PC-3 (cell line): ENCODE measurements at places on chromosomes 7 and 10. TPM values are rescaled to one million over a fixed set of nuclear protein-coding genes. Genes with fewer than 3 reads are reported as not detected.
A peak's percentile ranks its signal among the peaks of the same experiment; 100 is the strongest.

GRCh38 chr10:71795248-71795647 lies 21.9 kb upstream of the VSIR start:
- H3K36me3 ChIP-seq: no peaks in the 10 kb centered on the region

GRCh38 chr7:141402277-141402996 lies 148.8 kb upstream of the AGK start:
- no peak overlapping the region for H3K4me3 ChIP-seq
- no peaks in the 10 kb centered on the region for H3K4me1 ChIP-seq
- peaks cover 54% of the 10 kb centered on the region for H3K27me3 ChIP-seq
- no peak overlapping the region for H3K27ac ChIP-seq
- DNase-seq: no peak
- no peaks in the 10 kb centered on the region for H3K36me3 ChIP-seq

GRCh38 chr7:135251496-135252391 lies 18.1 kb downstream of the STRA8 start:
- H3K36me3 ChIP-seq: no peaks in the 10 kb centered on the region
- H3K4me1 ChIP-seq: peaks cover 22% of the 10 kb centered on the region
- H3K27me3 ChIP-seq: no peaks in the 10 kb centered on the region
- H3K27ac ChIP-seq: no peak overlapping the region
- no peak for DNase-seq
- H3K4me3 ChIP-seq: no peak overlapping the region

DNA sequence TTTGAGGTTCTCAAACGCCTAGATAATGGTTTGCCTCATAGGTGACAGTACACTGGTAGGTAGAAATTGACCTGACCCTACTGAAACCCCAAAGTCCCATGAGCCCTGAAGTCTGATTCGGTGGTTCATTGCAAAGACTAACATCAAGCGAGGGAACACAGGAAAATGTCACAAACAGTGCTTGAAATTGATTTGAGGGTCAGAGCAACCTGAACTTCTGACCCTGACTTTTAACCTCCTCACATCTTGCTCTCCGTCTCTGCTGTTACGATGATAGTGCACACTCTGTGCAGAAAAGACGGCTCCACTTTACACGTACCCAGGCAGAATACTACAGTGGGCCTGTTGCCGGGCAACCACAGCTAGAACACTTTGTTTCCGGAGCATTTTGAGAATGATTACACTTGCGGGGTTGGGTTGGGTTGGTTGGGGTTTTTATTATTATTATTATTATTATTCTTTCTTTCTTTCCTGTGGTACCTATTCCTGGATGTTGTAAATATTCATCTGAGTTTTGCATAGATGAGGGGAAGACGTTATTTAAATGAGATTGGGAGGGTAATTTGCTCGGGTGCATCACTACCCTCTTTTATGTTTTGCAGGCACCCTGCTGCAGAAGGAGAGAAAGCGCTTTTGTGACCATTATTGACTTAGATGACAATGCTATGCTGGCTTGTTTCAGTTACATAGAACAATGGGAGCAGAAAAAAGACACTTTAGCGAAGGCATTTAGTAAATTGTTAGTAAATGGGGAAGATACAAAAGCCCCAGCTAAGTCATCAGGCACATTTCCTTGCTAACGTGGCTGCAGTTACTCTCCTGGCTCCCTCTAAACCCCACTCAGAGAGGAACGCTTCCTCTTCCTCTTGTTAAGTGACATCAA lies 438.1 kb upstream of the NRP1 start:
- DNase-seq: no peak
- no peak overlapping the region for H3K27ac ChIP-seq
- no peaks in the 10 kb centered on the region for H3K4me1 ChIP-seq
- H3K27me3 ChIP-seq: no peaks in the 10 kb centered on the region
- H3K4me3 ChIP-seq: no peak overlapping the region

GRCh38 chr10:90125456-90126255 lies 424.3 kb downstream of the KIF20B start:
- no peaks in the 10 kb centered on the region for H3K27me3 ChIP-seq
- no peaks in the 10 kb centered on the region for H3K4me1 ChIP-seq
- no peaks in the 10 kb centered on the region for H3K36me3 ChIP-seq
- no peak for DNase-seq
- no peak overlapping the region for H3K27ac ChIP-seq

- no peak overlapping the region for H3K4me3 ChIP-seq
- H3K36me3 ChIP-seq: no peaks in the 10 kb centered on the region
- H3K27ac ChIP-seq: no peak overlapping the region
- H3K4me1 ChIP-seq: no peaks in the 10 kb centered on the region
- no peaks in the 10 kb centered on the region for H3K27me3 ChIP-seq
- no peak for DNase-seq
Observed at GRCh38 chr10:96756111-96756903, 36.0 kb upstream of the PIK3AP1 start.

GRCh38 chr7:962401-963081 lies 8.1 kb upstream of the ADAP1 start:
- H3K4me1 ChIP-seq: no peaks in the 10 kb centered on the region
- H3K27ac ChIP-seq: no peak overlapping the region
- DNase-seq: no peak
- no peaks in the 10 kb centered on the region for H3K27me3 ChIP-seq

GRCh38 chr7:16850614-16851466 lies 30.9 kb downstream of the AGR3 start:
- no peak for DNase-seq
- H3K4me1 ChIP-seq: peaks cover 38% of the 10 kb centered on the region
- H3K27me3 ChIP-seq: no peaks in the 10 kb centered on the region
- no peak overlapping the region for H3K4me3 ChIP-seq
- H3K36me3 ChIP-seq: no peaks in the 10 kb centered on the region

DNA sequence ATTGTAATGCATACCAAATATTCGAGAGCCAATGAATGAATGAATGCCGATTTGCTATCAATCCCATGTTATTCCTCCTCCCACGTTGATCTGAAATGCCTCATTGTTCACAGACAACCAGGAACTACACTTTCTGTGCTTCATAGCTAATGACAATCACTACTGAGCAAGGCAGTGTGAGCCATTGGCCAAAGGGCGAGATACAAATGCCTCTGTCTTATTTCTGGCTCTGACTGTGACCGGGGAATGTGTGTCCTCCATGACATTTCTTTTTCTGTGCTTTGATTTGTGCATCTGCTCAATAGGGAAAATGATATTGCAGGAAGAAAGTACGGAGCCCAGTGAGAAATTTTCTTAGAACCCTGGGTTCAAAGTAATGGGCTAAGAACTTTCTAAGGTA lies 217.1 kb downstream of the CXCL12 start:
- no peak overlapping the region for H3K4me3 ChIP-seq
- no peak for DNase-seq
- no peaks in the 10 kb centered on the region for H3K4me1 ChIP-seq

DNA sequence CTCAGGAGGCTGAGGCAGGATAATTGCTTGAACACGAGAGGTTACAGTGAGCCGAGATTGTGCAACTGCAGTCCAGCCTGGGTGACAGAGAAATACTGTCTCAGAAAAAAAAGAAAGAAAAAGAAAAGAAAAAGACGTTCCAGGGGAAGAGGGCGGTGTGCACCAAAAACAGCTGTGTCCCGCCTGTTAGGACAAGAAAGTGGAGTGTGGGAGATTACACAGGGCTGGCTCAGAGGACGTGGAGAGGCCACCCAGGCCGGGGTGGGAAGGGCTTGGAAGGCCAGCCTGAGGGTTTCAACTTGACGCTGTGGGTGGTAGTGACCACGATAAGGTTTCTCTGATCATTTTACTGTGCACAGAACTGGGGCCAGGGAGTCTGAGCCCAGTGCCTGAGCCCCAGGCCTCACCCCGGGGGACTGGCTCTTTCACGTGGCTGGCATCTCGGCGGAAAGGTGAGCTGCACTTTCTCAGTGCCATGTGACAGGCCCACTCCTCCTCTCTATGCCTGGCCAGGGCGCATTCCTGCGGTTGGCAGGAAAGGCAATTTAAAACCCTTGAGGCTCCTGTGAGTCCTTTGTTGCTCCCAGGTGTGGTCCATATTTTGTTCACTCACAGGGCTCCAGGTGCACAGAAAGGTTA lies 13.9 kb downstream of the RHBDD2 start:
- no peaks in the 10 kb centered on the region for H3K36me3 ChIP-seq
- no peaks in the 10 kb centered on the region for H3K4me1 ChIP-seq
- H3K4me3 ChIP-seq: no peak overlapping the region
- no peak overlapping the region for H3K27ac ChIP-seq
- no peaks in the 10 kb centered on the region for H3K27me3 ChIP-seq

DNA sequence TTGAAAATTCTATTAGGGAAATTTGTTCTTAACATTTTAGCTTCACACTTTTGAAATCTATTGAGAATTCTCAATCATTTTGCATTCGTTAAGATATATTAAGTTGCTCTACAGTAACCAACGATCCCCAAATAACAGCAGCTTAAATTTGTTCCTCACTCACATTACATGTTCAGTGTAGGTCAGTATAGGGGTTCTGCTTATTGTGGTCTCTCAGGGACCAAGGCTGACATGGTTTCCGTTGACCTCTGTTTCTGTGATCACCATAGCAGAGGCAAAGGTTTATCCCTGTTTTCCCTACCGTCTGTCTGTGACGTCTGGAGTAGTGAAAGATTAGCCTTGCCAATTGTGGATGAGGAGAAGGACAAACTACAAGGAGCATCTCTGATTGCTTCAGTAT lies 235.0 kb upstream of the CSTF2T start:
- no peaks in the 10 kb centered on the region for H3K27me3 ChIP-seq
- H3K4me3 ChIP-seq: no peak overlapping the region
- H3K4me1 ChIP-seq: no peaks in the 10 kb centered on the region

DNA sequence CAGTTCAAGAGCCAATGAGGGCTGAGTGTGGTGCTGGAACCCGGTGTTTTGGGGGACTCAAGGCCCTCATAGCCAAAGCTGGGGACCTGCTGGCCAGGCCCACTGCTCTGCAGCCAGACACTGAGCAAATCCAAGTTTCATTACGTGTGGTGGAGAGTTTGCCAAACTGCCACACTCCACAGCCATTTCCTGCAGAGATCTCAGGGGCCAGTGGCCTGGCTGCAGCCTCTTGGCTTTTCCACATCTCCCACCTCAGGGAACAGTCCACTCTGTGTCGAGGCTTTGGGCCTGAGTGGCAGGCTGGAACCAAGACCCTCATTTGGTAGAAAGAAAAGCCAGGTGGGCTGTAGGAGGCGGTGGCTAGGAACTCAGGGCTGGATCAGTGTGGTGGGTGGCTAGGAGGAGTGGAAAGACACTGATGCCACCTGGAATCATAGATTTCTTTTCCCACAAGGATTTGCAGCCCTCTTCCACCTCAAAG lies 3.2 kb downstream of the HOXA11 start:
- peak overlapping the region; percentile 97 for H3K27ac ChIP-seq
- peaks cover 36% of the 10 kb centered on the region for H3K4me1 ChIP-seq
- H3K27me3 ChIP-seq: no peaks in the 10 kb centered on the region

DNA sequence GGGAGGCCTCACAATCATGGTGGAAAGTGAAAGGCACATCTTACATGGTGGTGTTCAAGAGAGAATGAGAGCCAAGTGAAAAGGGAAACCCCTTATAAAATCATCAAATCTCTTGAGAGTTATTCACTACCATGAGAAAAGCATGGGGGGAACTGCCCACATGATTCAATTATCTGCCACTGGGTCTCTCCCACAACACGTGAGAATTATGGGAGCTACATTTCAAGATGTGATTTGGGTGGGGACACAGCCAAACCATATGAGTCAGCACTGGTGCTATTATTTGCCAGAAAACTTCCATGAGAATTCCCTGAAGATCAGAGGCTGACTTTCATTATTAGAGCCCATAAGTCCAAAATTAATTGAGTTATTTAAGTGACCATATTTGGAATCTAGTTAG lies 1001.2 kb upstream of the POT1 start:
- H3K27me3 ChIP-seq: no peaks in the 10 kb centered on the region
- H3K4me1 ChIP-seq: no peaks in the 10 kb centered on the region
- no peak overlapping the region for H3K27ac ChIP-seq
- DNase-seq: no peak
- no peak overlapping the region for H3K4me3 ChIP-seq

GRCh38 chr7:139777133-139777891 lies 486 bp downstream of the HIPK2 start:
- peak overlapping the region; percentile 80 for H3K4me3 ChIP-seq
- peak; percentile 18 for DNase-seq
- peak overlapping the region; percentile 99 for H3K27ac ChIP-seq

- no peaks in the 10 kb centered on the region for H3K36me3 ChIP-seq
- peak overlapping the region; percentile 51 for H3K27ac ChIP-seq
- no peak overlapping the region for H3K4me3 ChIP-seq
- DNase-seq: peak; percentile 62
Observed at GRCh38 chr7:24898691-24899090, 81.3 kb downstream of the OSBPL3 start.

GRCh38 chr10:61108915-61109314 lies 164.9 kb upstream of the RHOBTB1 start:
- no peaks in the 10 kb centered on the region for H3K27me3 ChIP-seq
- no peak for DNase-seq
- no peaks in the 10 kb centered on the region for H3K36me3 ChIP-seq
- H3K4me1 ChIP-seq: peaks cover 24% of the 10 kb centered on the region

ZNF736 gene
- total RNA-seq: 2.7 and 10.7 TPM in 2 replicates

RSPH10B gene
- total RNA-seq: not detected in 2 replicates

OR2A5 gene
- total RNA-seq: not detected in 2 replicates

TBX20 gene
- 0.47 and 1.1 TPM in 2 replicates for total RNA-seq

CRPPA gene
- total RNA-seq: 0.75 and 1.2 TPM in 2 replicates

C10orf62 gene
- not detected in 2 replicates for total RNA-seq

PTEN gene
- total RNA-seq: 7.8 and 18.5 TPM in 2 replicates

LIPM gene
- total RNA-seq: not detected in 2 replicates

PLPP4 gene
- 5.0 and 10.7 TPM in 2 replicates for total RNA-seq

STEAP1 gene
- total RNA-seq: 15.7 and 21.2 TPM in 2 replicates

HOXA5 gene
- 7.0 and 7.5 TPM in 2 replicates for total RNA-seq

TUBAL3 gene
- total RNA-seq: not detected in 2 replicates

COL13A1 gene
- total RNA-seq: 201 and 299 TPM in 2 replicates

C10orf105 gene
- not detected in 2 replicates for total RNA-seq
